ENCODE measurements at places on chromosomes 11 and 22.

DNA sequence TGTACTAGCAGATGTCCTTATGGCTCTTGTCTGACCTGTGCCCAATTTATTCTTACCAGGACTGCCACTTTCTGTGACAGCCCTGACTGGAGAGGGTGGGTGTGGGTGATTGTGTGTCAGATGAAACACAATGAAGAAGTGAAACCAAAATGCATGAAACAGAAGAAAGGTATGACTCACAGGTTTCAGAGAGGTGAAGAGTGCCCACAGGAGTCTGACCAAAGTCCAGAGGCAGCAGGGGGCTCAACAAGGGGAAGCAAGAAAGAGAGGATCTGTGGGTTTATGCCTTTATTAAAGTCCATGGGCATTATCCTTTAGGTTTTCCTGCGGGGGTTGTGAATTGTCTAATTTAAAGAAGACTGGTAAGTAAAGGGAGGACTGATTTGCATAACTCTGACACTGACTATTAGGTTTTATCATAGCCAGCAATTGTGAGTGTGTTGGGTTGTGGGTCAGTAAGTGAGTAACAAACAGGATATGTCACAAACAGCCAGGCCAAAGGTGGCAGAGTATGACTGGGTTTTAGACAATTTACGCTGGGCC is 3.9 kb upstream of the OR4C6 start:
- DNase-seq, result no peak

DNA sequence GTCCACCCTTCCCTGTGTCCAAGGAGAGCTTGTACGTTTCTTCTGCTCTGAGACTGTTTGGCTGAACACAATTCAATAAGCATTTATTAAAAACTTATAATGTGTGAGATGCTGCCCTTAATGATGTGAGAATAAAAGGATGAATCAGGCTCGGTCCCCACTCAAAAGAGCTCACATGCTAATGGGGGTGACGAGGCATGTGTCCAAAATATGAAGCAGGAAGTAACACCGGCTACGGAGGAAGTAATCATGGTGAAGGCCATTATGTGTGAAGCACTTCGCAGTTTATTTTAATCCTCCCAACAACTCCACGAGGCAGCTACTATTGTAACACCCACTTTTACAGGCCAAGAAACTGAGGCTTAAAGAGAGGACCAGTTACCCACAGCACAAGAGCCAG is 3.4 kb upstream of the RASD2 start:
- DNase-seq, result no peak

GRCh38 chr11:127345819-127346459 is 345.4 kb upstream of the KIRREL3 start:
- peak; percentile 5 for DNase-seq

DNA sequence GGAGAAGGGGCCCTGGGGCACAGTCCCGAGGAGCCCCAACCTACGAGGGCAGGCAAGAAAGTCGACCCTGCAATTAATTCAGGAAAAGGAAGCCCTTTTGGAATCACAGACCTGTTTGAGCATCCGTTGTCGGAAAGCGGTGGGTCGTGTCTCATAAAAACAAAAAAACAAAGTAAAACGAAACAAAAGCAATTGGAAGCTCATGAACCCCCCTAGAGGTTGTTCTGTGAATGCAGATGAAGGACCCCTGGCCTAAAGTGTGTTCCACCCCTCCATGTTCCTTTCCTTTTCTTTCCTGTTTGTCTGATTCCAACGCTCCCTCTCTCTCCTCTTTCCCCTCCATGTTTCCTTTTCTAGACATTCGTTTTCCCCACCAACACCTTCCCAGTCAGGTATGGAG is 203.7 kb downstream of the GRIK4 start:
- DNase-seq, result no peak

GRCh38 chr11:59501931-59502330 is 1.4 kb upstream of the OR4D11 start:
- DNase-seq, result no peak

- DNase-seq, result no peak
Observed at GRCh38 chr11:72838691-72839305, 24.6 kb downstream of the ATG16L2 start.

DNA sequence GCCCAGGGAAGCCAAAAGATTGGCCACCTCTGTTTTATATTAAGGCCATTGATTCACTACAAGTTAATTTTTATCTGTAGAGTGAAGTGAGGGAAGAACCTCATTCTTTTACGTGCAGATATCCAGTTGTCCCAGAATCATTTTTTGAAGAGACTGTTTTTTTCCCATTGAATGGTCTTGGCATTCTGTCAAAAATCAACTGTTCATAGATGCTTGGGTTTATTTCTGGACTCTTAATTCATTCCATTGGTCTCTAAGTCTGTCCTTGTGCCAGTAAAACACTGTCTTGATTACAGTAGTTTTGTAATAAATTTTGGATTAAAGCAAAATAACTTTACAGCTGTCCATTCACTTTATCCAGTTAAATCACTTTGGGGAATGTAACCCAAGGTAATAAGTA is 26.8 kb downstream of the WBP2NL start:
- no peak for DNase-seq

- DNase-seq, result no peak
Observed at GRCh38 chr11:131108760-131109159, 192.5 kb upstream of the SNX19 start.

GRCh38 chr11:100525197-100525596 is 161.9 kb upstream of the ARHGAP42 start:
- DNase-seq, result no peak

GRCh38 chr11:65482306-65482850 is 16.5 kb upstream of the MALAT1 start:
- no peak for DNase-seq

GRCh38 chr11:130103296-130103814 is 33.7 kb downstream of the APLP2 start:
- no peak for DNase-seq

DNA sequence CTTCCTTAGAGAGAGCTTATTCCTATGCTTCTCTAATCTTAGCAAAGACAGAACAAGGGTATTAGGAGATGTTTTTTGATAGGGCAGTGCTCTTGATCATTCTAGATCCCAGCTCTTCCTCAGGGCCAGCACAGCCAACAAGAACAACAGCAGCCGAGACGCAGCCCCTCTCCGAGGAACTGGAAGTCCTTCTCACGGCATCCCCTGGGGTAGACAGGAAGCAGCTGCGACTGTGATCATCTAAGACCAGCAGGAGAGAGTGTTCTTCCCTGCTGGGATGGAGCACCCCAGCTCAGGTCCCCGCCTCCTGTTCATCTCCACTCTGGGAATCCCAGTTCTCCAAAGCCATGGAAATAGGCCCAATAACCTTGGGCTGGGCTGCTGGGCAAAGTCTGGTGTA is 29.6 kb downstream of the IRAG1 start:
- DNase-seq, result no peak

- no peak for DNase-seq
Observed at GRCh38 chr11:71298761-71299181, 46.4 kb upstream of the SHANK2 start.

- no peak for DNase-seq
Observed at GRCh38 chr11:68302670-68303069, 9.7 kb upstream of the LRP5 start.

GRCh38 chr22:27023591-27023990 is 366.2 kb downstream of the MIAT start:
- DNase-seq, result no peak

DNA sequence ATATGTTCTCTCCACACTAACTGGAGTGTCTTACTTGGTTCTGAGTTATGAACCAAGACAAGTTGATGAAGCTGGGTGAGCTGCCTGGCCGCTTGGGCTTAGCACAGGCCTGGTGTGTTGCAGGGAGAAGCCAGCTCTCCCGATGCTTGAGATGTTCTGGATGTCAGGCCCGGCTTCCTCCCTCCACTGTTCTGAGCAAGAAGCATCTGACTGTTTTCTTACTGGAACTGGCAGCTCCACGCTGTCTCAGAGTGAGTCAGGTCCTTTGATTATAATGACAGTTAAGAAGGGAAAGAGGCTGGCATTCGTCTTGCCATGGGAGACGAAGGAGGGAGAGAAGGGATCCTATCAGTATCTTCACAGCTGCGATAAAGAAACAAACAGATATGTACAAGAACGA is 46.5 kb upstream of the CRTAM start:
- no peak for DNase-seq

- DNase-seq, result no peak
Observed at GRCh38 chr11:74717221-74717969, 13.8 kb downstream of the CHRDL2 start.

DNA sequence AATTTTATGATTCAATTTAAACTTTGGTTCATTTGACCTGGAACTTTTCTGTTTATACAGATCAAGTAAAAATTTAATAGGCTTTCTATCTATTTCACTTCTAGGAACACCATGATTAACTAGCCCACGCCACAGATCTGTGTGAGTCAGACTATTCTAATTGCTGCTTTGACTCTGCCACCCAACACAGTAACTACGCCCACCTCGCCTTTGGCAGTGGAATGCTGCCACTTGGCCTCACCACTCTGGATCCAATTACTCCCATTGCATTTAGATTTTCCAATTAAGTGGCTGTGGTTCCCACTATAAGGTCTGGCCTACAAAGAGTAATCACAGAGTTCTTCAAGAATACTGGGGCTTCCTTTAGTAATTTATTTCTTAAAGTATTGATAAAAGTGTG is 46.6 kb upstream of the LIN7C start:
- no peak for DNase-seq

- no peak for DNase-seq
Observed at GRCh38 chr11:11149671-11150459, 203.2 kb downstream of the CSNK2A3 start.

DNA sequence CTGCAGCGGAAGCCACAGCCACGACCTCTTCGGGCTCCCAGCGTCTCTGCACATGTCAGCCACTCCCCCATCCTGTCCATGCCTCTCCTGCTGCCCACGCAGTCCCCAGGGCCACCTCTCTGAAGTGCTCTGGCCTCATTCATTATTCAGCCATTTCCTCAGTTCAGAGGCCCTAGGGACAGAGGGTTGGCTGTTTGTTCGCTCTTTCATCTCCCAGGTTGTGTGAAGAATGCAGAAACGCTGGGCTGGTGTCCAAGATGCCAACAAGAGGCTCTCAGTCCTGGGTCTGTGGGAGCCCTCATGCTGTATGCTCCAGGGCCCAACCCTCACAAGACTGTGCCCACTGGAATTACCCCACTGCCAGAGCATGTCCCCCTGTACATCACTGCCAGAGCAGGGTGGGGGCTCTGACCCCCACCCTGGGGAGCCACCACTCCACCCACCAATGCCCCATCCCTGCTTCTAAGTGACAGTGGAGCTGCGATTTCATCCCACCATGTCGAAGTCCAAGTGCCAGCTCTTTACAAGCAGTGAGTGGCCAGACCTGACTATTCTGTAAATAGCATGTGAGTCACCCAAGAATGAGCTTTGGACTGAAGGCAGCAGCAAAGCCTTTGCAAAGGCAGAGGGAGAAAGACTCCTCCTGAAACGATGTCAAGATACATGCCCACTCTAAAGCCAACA is 209.6 kb downstream of the BUD13 start:
- no peak for DNase-seq

- DNase-seq, result no peak
Observed at GRCh38 chr11:60774726-60775125, 10.4 kb upstream of the MS4A10 start.

- peak; percentile 46 for DNase-seq
Observed at GRCh38 chr22:46969491-46969890, 207.0 kb downstream of the TBC1D22A start.

- DNase-seq, result no peak
Observed at GRCh38 chr11:60891103-60891741, 15.2 kb downstream of the PRPF19 start.

GRCh38 chr22:41544671-41545476 is 604 bp upstream of the POLR3H start:
- DNase-seq, result no peak

DNA sequence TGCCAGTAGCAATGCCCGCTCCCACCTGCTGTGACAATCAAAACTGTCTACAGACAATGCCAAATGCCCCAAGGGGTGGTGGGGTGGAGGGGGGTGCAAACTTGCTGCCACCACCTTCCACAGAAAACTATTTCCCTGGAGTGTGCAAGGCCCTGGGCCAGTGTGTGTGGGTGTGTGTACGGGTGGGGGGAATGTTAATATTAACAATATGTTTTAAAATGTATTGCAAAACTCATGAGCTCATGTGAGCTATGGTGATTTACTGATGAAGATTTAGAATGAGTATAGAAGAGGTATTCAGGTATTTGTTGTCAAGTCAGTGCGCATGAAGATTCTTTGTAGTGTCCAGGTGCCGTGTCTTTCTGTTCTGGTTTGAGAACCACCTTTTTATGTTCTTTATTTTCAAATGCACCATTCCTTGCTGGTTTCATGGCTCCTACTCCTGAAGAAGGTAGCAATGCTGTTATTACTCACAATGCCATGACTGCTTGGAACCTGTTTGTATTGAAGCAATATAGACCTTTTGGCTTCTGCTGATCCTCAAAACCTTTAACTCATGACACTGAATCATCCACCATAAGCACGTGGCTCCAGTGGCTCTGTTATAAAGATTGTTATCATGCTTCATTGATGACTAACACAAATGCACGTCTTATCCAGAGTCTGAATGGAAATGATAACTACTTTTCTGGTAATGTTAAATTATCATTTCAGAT is 29.9 kb upstream of the AQP11 start:
- DNase-seq, result no peak

- peak; percentile 27 for DNase-seq
Observed at GRCh38 chr11:66639066-66639813, 737 bp downstream of the RBM4 start.

GRCh38 chr22:30265823-30266444 is 717 bp downstream of the OSM start:
- peak; percentile 88 for DNase-seq

GRCh38 chr11:58640386-58641023 is 18.0 kb downstream of the CNTF start:
- no peak for DNase-seq

All from stimulated activated CD4-positive, alpha-beta T cell treated with anti-CD3 and anti-CD28 coated beads, Interleukin-4, amount 100 ng/mL, for 24 hours (primary cell).